ENCODE measurements at places on chromosomes 2 and 18. TPM values are rescaled to one million over a fixed set of nuclear protein-coding genes. Genes with fewer than 3 reads are reported as not detected.

DNA sequence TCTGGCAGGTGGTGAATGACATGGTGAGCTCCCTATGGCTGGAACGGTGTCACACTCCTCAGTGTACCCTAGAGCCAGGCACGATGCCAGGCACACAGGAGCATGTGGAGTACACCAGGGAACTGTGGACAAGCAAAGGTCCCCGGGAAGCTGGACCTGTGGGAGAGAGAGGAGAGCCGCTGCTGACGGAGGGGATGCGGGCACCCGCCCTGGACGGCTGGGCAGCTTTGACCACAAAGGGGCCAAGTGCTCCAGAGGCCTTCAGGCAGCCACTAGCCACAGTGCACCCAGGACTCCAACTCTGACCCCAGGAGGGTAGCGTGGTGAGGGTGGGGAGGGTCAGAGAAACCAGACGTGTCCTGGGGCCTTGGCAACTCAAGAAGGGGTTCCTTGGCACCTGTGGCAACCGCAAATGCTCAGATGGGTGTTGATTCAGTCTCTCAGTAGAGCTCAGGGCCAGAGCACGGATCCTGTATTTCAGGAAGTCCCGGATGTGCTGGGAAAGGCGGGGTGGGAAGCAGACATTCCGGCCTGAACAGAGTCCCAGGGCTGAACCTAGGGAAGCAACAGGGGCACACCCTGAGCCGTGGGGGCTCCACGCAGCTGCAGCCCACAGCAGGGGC lies 2.3 kb upstream of the MAB21L4 start:
- H3K27me3 ChIP-seq, result no peaks in the 10 kb centered on the region
- no peak overlapping the region for H3K4me3 ChIP-seq
- H3K27ac ChIP-seq, result no peak overlapping the region
- DNase-seq, result no peak

GRCh38 chr2:216850665-216851322 lies 9.1 kb downstream of the TNP1 start:
- no peaks in the 10 kb centered on the region for H3K27me3 ChIP-seq
- no peaks in the 10 kb centered on the region for H3K36me3 ChIP-seq
- H3K4me3 ChIP-seq, result no peak overlapping the region
- no peak for DNase-seq
- H3K4me1 ChIP-seq, result no peaks in the 10 kb centered on the region
- H3K27ac ChIP-seq, result no peak overlapping the region

DNA sequence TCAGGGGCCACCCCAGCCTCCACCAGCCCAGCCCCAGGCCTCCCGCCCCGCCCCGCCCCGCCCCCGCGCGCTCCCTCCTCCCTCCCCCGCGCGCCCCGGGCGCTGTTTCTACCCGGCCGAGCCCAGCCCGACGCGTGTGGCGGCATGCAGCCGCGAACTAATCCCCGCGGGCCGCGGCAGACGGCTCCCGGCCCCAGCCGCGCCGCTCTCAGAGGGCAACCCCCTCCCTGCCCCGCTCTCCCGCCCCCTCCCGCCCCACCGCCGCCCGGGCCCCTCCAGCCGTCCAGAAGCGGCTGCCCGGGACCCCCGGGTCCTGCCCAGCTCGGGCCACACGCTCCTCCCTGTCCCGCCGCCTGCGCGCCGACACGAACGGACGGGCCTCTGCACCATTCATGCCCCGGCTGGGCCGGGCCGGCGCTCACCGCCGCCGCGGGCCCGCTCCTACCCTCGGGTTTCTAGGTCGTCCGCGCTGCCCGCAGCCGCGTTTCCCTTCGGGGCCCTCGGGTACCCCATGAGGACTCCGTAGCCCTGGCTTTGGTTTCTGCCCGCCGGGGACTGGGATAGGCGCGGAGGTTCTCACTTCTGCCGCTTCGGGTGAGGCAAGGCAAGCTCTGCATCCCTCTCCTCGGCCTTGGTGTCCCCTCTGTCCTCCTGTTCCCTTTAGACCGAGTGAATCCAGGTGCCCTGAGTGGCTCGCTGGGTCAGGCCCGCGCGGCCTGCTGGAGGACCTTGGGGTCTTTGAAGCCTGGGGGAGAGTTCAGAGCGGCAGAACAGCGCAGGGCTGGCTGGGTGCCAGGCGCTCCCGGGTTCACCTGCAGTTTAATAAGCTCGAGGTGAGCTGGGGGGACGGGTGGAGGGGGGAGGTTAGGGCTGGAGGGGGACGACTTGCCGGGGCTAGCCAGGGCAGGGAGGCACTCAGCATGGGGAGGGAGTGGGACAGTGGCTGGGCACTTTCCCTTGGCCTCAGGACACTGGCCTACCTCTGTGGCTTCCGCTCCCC lies 3.1 kb downstream of the WNT10A start:
- peaks cover 28% of the 10 kb centered on the region for H3K27me3 ChIP-seq
- peaks cover 12% of the 10 kb centered on the region for H3K4me1 ChIP-seq
- DNase-seq, result peak; percentile 49
- no peaks in the 10 kb centered on the region for H3K36me3 ChIP-seq
- no peak overlapping the region for H3K27ac ChIP-seq

DNA sequence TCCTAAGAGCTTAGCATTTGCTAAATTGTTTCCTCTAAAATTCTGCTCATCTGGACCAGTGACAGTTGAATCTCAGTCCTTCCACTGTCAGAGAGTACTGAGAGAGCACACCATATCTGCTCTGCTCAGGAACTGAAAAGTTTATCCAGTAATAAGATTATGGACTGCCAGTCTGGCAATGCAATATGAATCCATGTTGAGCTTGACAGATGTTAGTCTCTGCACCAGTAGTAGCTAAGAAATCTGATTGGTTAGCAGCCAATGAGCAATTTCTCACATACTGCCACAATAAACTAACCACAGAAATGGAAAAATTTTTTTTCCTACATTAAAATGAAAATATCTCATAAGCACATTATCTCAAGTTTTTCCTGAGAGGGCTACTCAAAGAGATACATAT lies 2.3 kb downstream of the PRKD3 start:
- no peak overlapping the region for H3K4me3 ChIP-seq
- no peak overlapping the region for H3K27ac ChIP-seq
- DNase-seq, result no peak
- no peaks in the 10 kb centered on the region for H3K36me3 ChIP-seq

DNA sequence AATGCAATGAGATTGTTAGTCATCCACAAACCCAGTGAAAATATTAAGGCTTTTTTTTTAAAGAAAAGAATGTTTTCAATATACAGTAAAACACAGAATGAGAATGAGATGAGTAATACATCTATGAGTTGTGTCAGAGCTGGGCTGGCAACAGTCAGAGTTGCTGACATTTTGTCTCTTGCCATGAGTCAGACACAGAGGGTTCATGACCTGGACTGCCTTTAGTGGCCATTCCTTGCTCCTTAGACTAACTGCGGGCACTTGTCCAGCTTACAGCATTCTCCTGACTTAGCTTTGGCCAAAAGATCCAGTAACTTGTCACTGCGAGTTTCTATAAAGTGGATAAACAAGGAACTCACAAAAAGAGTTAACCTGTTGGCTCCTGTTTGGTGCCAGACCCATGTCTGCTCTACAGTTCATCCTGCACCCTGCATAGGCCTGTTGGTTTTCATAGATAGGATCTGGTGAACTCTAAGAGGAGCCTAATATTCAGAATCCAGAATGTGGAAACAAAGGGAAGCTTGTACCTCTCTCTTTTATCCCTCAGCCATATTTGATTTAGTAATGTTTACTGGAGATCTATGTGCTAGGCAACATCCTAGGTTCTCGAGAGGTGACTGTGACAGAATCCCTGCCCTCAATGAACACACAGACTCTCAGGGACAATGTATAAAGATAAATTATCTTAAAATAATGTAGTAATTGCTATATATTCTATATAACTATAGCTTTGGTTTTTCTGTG lies 391.5 kb upstream of the VWC2L start:
- no peak overlapping the region for H3K27ac ChIP-seq
- DNase-seq, result no peak
- no peak overlapping the region for H3K4me3 ChIP-seq
- H3K4me1 ChIP-seq, result no peaks in the 10 kb centered on the region
- no peaks in the 10 kb centered on the region for H3K27me3 ChIP-seq
- H3K36me3 ChIP-seq, result no peaks in the 10 kb centered on the region

GRCh38 chr2:46831051-46831868 lies 84.3 kb downstream of the MCFD2 start:
- H3K4me3 ChIP-seq, result no peak overlapping the region
- no peaks in the 10 kb centered on the region for H3K36me3 ChIP-seq
- peak overlapping the region; percentile 26 for H3K27ac ChIP-seq

GRCh38 chr18:58823412-58823811 lies 41.3 kb upstream of the ZNF532 start:
- H3K27me3 ChIP-seq, result no peaks in the 10 kb centered on the region
- H3K4me3 ChIP-seq, result no peak overlapping the region
- H3K36me3 ChIP-seq, result no peaks in the 10 kb centered on the region
- no peak overlapping the region for H3K27ac ChIP-seq
- no peaks in the 10 kb centered on the region for H3K4me1 ChIP-seq
- DNase-seq, result peak; percentile 86

DNA sequence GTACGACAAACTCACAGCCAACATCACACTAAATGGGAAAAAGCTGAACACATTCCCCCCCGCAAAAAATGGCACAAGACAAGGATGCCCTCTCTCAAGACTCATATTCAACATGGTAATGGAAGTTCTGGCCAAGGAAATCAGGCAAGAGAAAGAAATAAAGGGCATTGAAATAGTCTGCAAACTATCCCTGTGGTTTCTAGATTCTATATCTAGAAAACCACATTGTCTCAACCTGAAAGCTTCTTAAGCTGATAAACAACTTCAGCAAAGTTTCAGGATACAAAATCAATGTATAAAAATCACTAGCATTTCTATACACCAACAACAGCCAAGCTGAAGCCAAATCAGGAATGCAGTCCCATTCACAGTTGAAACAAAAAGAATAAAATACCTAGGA lies 294.6 kb upstream of the CYP26B1 start:
- no peak overlapping the region for H3K27ac ChIP-seq
- no peaks in the 10 kb centered on the region for H3K27me3 ChIP-seq
- no peaks in the 10 kb centered on the region for H3K36me3 ChIP-seq
- no peaks in the 10 kb centered on the region for H3K4me1 ChIP-seq
- DNase-seq, result no peak

DNA sequence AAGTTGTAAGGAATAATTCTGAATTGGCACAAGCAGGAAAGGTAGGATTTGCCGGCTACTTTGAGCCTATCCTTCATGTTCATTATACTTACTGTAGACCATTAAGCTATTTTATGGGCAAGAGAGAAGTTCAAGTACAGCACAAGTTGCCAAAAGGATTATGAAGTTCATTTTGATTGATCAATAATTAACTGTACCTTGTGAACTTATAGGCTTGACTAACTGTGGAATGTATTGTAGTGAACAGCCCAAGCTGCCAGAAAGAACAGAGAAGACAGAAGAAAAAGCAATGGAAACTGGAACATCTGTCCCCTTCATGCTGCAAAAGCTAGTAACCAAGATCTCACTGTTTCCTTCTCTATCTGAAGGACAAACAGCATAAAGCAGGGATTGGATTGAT lies 810.1 kb upstream of the ZEB2 start:
- no peak overlapping the region for H3K27ac ChIP-seq
- H3K36me3 ChIP-seq, result no peaks in the 10 kb centered on the region
- H3K4me3 ChIP-seq, result no peak overlapping the region
- H3K27me3 ChIP-seq, result no peaks in the 10 kb centered on the region

DNA sequence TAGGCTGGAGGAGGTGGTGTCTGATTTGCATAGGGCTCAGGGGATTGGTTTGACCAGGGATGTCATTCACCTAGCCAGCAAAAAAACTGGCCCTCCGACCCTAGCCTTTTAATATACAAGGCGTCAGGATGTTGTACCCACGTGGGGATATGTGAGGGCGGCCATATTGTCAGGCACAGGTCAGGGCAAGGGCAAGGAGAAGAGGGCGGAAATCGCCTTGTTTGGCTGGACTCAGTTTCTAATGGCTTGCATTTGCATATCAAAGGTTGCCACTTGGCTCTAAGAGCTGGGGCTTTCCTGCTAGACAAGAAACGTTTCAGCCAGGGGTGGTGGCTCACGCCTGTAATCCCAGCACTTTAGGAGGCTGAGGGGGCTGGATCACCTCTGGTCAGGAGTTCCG lies 24.9 kb upstream of the PDCL3 start:
- no peaks in the 10 kb centered on the region for H3K36me3 ChIP-seq
- H3K27me3 ChIP-seq, result no peaks in the 10 kb centered on the region
- no peak overlapping the region for H3K4me3 ChIP-seq
- H3K27ac ChIP-seq, result no peak overlapping the region

DNA sequence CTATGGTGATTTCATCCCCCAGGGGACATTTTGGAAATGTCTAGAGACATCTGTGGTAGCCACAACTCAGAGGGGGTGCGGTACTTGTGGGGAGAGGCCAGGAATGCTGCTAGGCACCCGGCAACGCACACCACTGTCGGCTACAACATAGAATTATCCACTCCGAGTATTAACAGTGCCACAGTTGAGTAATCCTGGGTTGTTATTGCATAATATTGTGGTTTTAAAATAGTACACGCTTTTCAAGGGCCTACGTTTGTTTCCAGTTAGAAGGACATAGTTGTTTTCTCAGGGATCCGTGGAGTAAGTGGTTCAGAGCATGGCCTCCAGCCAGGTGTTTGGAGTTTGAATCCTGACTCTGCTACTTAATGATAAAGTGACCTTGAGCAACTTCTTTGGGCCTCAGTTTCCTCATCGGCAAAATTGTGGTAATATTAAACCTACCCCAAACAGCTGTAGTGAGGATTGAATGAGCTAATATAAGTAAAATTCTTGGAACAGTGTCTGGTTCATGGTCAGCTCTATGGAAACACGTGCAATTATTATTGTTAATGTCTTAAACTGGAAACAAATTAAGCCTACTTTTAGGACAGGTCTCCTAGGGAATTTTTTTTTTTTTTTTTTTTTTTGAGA lies 24.5 kb downstream of the CYP27A1 start:
- no peak overlapping the region for H3K4me3 ChIP-seq
- peak overlapping the region; percentile 72 for H3K27ac ChIP-seq
- no peaks in the 10 kb centered on the region for H3K27me3 ChIP-seq
- no peaks in the 10 kb centered on the region for H3K36me3 ChIP-seq
- H3K4me1 ChIP-seq, result peaks cover 9% of the 10 kb centered on the region

- H3K27me3 ChIP-seq, result no peaks in the 10 kb centered on the region
- H3K4me1 ChIP-seq, result no peaks in the 10 kb centered on the region
- H3K36me3 ChIP-seq, result no peaks in the 10 kb centered on the region
- DNase-seq, result no peak
- no peak overlapping the region for H3K27ac ChIP-seq
- H3K4me3 ChIP-seq, result no peak overlapping the region
Observed at GRCh38 chr2:148096012-148096411, 75.1 kb downstream of the MBD5 start.

GRCh38 chr2:191302459-191303139 lies 57.4 kb downstream of the MYO1B start:
- H3K4me3 ChIP-seq, result no peak overlapping the region
- no peak overlapping the region for H3K27ac ChIP-seq
- H3K4me1 ChIP-seq, result peaks cover 11% of the 10 kb centered on the region
- no peaks in the 10 kb centered on the region for H3K27me3 ChIP-seq

GRCh38 chr2:72613931-72614330 lies 211.9 kb downstream of the EXOC6B start:
- no peak overlapping the region for H3K27ac ChIP-seq
- no peaks in the 10 kb centered on the region for H3K27me3 ChIP-seq
- no peak overlapping the region for H3K4me3 ChIP-seq
- no peaks in the 10 kb centered on the region for H3K4me1 ChIP-seq
- no peak for DNase-seq

- no peak for DNase-seq
- no peak overlapping the region for H3K27ac ChIP-seq
- no peaks in the 10 kb centered on the region for H3K36me3 ChIP-seq
- no peak overlapping the region for H3K4me3 ChIP-seq
- H3K4me1 ChIP-seq, result no peaks in the 10 kb centered on the region
Observed at GRCh38 chr2:207051385-207051965, 112.2 kb downstream of the CPO start.

Gene RAB31
- polyA plus RNA-seq, result 17.3 TPM

Gene SERPINB12
- not detected for polyA plus RNA-seq

Gene ATP6V1B1
- 400 TPM for polyA plus RNA-seq

Gene LGALSL
- polyA plus RNA-seq, result 16.2 TPM

Gene RBKS
- 28.7 TPM for polyA plus RNA-seq

Gene C2orf78
- polyA plus RNA-seq, result not detected

Gene CDCA7
- polyA plus RNA-seq, result 0.34 TPM

Gene TMEM198
- polyA plus RNA-seq, result 4.2 TPM

All from kidney (tissue), 22 donors.